ENCODE measurements at places on chromosomes 7 and 10.

GRCh38 chr7:132490474-132490873 lies 85.8 kb downstream of the PLXNA4 start:
- no peak for DNase-seq

GRCh38 chr10:86600296-86600695 lies 54.1 kb upstream of the OPN4 start:
- no peak for DNase-seq

DNA sequence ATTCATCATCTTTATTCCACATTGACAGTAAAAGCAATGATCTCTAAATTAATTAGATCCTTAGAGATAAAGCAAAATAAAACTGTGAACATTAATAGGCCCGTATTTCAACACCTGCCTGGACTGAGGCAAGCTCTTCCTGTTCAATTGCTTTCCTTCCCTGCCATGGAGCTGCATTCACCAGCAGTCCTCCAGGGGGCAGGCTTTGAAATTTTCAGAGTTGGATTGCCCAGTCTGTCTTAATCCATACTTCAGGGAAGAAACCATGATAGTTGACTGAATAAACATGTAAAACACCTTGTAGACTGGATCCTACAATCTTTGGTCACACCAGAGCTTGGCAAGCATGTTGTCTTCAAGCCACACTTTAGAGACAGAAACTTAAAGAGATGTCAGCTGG lies 936.6 kb downstream of the NRG3 start:
- no peak for DNase-seq

- no peak for DNase-seq
Measured at GRCh38 chr10:49518982-49519578, 19.8 kb downstream of the ERCC6 start.

DNA sequence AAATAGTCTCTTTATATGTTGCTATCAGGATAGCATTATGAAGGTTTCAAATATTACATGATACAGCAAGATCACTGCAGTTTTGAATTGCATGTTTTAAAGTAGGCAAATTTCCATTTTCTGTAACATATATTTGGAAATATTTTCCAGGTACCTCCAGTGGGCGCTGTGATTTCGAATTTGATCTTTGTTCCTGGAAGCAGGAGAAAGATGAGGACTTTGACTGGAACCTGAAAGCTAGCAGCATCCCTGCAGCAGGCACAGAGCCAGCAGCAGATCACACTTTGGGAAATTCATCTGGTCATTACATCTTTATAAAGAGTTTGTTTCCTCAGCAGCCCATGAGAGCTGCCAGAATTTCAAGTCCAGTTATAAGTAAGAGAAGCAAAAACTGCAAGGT lies 299.0 kb downstream of the MALRD1 start:
- DNase-seq, result no peak

All from activated naive CD4-positive, alpha-beta T cell (primary cell).